ENCODE measurements at places on chromosomes 3 and 15.

DNA sequence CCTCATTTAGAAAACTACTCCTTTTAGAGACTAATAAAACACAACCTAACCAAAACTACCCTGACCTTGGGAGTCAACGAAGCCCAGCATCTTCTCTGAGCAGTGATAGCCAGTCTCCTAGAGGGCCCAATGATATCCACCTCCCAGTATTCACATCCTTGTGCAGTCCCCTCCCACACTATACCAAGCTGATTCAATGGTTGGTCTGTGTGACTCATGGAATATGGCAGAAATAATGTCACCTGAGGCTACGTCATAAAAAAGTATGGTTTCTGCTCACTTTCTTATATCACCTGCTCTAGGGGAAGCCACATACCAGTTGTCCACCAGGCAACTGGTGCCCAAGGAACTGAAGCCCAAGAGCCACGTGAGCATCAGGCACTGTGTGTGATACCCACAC, 21.4 kb upstream of the USF3 start:
- no peak for DNase-seq

DNA sequence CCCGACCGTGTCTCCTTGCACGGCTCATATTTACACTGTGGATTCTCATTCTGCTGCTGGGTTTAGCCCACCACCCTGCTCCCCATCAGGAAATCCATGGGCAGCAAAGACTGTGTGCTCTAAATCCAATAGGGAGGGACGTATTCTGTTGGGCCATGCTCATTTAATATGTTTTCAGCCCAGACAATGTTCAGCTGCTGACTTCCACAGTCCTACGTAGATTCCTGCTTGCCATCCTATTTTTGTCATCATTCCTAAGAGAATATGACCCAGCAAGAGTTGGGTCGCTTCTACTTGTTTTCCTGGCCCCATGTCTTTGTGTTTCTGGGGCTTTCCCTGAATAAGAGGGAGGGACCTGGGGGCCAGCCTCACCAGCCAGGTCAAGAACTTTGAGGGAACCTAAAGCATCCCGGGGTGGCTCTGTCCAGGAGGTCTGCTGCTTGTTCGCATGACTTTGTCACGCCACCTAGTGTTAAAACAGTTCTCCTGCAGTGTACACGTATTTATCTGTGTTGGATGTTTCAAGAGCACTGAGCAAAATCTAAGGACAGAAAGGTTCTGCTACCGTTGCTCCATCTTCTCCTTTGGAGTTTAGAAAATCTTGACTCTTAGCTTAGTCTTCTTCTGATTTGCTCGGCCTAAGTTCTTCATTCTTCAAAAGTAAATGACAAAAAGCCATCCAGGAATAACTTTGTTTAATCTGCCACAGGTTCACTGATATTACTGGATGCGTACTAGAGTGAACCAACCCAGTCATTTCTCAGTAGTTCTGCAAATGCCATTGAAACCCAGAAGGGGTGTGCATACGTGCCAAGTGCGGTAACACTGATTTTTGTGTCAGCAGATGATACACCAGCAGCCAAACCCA, 79.8 kb upstream of the NR2E3 start:
- DNase-seq, result peak; percentile 32

- no peak for DNase-seq
Observed at GRCh38 chr3:62088472-62089104, 284.8 kb downstream of the FEZF2 start.

- DNase-seq, result no peak
Observed at GRCh38 chr3:127233371-127233770, 40.4 kb downstream of the PRR23E start.

DNA sequence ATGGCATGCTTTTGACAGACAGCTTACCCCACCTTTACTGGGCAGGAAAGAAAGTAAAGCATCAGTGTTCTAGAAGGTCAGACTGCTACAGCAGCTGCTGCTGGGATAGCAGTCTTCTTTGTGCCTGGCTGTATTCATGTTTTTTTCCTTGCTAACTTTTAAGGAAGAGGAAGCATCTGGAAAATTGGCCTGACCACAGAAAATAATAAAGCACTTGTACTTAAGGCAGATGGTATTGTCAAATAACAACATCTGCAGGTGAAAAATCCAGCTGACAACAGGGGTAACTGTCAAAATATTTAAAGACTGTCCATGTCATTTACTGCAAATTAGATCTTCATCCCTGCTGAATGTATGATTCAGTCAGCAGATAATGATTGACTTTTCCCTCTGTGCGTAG, 229.0 kb downstream of the OXSM start:
- no peak for DNase-seq

DNA sequence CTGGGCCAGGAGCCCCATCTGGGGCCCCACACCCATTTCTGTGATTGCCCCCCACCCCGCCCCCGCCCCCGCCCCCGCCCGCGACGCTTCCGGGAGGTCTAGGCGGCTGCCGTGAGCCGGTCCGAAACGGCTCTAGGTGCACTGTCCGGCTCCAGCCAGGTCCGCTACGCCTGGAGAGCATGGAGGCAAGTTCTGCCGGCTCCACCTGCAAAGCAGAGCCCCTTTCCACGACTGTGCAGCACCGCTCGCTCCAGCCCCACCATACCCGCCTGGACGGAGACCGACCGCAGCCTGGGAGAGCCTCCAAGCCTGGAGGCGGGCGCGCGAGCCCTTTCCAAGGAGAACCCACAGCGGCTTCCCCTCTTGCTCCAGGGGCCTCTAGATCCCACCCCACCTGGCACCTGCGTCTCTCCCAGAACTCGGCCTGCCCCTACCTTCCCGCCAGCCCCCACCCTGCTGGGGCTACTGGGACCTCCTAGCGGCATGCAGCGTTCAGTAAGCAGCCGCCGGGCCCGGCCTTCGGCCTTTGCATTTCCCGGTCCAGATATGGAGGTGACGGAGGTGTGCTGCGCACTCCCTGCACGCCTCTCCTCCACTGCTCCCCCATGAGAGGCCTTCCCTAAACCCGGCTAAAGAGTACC, 66.2 kb downstream of the KLF13 start:
- no peak for DNase-seq

DNA sequence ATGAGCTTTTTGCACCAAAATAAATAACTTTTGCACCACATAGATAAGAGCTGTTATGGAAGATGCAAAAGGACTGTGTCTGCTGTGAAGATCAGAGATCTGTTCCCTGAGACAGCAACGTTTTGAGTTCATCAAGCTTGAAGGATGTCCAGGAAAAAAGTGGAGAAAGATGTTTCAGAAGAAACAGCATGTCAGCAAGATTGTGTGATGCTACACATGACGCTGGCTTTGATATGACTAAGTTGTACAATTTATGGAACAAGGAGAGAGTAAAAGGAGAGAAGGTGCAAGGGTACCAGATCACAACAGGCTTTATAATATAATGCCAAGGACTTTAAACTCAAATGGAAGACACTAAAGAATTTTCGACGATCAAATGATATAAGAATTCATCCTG, 16.6 kb downstream of the TJP1 start:
- DNase-seq, result no peak

DNA sequence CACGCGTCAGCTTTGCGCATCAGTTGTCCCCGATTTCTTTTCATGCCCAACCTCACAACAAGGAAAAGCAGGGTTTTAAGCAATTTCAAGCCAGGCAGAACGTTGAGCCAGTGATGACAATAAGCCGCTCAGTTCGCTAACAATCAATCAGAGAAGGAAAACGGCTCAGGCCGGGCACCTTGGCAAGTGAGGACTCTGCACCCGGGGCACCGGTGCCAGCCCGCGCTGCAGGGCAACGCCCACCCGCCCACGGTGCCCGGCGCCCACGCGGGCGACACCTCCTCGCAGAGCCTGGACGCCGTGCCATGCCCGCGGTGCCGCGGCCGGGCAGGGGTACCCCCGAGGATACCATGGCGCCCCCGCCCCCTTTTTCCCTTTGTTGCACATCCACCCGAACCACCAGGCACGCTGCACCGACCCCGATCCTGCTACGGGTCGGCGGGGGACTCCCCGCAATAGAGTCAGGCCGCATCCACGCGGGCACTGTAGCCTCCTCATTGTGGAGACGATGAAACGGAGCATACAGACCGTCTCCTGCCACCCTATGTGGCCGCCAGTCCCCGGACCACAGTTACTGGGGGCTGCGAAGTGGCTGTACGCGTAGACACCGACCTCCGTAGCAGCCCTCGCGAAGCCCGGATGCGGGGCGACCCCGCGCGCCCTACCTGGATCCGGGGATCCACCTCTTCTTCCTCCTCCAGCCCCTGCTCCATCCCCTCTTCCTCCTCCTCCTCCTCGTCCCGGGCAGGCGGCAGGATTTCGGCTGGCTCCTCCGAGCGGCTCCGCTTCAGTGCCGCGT, 581 bp downstream of the SH3BP5 start:
- peak; percentile 31 for DNase-seq

GRCh38 chr3:82002986-82003642, 241.7 kb upstream of the GBE1 start:
- no peak for DNase-seq

DNA sequence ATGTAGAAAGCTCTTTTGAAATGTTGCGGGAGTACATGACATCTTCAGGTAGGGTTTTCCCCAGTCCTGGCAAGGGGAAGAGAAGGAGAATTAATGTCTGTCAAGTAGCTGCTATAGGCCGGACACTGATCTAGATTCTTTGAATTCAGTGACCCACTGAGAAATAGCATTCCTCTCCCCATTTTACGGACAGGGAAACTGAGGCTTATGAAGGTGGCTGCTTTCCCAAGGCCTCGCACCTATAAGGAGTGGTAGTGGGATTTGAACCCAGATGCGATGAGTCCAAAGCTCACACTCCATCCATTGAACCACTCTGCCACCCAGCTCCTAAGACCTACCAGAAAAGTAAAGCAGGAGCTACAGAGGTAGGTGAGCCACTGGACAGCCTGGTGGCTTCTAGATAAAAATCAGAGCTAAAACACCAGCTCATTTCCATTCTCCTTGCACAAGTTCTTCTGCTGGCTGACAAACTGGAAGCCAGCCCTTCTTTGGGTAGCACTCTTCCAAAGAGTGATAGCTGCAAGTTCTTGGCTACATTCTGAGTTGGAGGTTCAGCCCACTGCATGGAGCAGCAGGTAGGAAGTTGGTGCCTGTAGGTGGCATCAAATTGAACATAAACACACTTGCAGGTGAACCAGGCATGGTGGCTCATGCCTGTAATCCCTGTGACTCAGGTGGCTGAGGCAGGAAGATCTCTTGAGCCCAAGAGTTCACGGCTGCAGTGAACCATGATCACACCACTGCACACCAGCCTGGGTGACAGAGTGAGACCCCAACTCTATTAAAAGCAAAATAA, 22.0 kb downstream of the ZNF710 start:
- no peak for DNase-seq

- DNase-seq, result no peak
Observed at GRCh38 chr15:95887666-95888390, 442.7 kb upstream of the NR2F2 start.

DNA sequence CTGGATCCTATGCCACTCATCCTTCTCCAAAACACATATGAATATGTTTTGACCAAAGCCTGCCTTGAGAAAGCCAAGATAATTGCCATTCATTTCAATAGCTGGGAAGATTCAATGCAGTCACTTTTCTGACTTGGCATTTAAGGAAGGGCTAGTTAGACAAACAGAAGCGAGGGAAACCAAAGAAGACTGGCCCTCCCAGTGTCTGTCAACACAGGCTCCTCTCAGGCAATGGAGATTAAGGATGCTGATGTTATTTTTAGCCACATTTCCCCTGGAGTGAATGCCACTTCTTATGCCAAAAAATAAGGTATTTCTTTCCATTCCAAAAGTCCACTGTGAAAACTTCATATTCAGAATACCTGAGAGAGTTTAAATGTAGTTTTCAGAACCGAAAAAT, 101.7 kb downstream of the P3H2 start:
- no peak for DNase-seq

DNA sequence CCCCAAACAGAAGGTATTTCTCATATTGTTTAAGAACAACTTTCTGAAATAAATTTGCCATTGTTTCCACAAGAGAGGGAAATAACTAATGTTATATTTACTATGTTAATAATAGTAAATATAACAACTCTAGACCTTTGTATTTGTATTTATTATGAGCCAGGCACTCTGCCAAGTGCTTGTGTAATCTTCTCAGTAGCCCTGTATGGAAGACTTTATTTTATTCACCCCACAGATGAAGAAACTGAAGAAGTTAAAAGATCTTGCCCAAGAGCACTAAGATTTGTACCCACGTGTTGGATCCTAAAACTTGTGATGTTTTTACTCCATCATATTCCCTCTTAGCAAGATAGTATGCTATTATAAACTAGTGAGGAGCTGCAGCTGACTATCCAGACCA, 12.0 kb upstream of the GNB4 start:
- no peak for DNase-seq

- DNase-seq, result no peak
Observed at GRCh38 chr15:76398317-76399104, 61.9 kb downstream of the ISL2 start.

DNA sequence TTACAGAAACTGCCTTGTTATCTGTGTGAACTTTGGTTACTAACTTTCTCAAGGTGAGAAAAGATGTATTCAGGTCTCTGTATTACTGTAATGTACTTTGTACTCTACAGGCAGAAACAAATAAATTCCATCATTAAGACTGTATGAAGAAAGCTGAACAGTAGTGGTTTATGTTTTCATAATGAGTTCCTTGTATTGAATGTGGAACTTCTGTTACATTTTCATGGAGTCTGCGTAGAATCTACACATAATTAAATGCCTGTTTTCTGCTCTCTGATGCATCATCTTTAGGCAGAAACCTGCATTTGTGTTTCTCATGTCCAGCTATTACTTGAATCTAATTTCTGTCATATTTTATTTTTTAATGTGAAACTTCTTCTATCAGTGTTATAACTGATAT, 302.8 kb downstream of the NLGN1 start:
- DNase-seq, result no peak

- no peak for DNase-seq
Observed at GRCh38 chr3:32002561-32003368, 21.2 kb downstream of the ZNF860 start.

DNA sequence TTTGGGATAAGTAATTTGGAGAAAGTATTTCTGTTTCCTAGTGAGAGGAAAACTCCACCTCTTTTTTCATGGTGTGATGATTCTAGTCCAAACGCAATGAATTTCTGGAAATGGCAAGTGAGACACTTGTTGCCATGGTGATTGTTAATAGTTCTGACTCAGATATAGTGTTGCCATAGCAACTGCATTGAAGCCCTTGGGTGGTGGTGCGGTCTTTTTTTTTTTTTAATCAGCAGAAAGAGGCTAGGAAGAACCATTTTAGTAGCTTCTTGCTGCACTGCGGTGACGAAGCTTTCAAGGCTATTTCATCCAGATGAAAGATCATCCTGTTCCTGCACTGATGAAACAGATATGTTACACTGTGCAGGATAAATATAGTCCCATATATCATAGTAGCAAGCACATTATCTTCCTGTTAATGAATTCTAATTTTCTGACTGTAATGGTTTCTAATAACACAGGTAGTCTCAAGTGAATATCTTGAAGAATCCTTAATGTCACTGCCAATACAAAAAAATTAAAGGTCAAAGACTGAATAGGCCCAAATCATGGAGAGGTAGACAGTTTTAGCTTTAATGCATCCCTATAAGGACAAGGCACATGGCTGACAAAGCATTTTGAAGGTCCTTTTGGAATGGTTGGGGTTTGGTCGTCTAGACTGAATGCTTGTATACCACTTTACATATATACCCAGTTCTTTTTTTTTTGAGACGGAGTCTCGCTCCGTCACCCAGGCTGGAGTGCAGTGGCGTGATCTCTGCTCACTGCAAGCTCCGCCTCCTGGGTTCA, 125.1 kb upstream of the ZBTB20 start:
- no peak for DNase-seq

Measured in CD4-positive, alpha-beta T cell treated with Interleukin-10 for 1 hour (primary cell).